ENCODE measurements at places on chromosomes 3 and 15.

DNA sequence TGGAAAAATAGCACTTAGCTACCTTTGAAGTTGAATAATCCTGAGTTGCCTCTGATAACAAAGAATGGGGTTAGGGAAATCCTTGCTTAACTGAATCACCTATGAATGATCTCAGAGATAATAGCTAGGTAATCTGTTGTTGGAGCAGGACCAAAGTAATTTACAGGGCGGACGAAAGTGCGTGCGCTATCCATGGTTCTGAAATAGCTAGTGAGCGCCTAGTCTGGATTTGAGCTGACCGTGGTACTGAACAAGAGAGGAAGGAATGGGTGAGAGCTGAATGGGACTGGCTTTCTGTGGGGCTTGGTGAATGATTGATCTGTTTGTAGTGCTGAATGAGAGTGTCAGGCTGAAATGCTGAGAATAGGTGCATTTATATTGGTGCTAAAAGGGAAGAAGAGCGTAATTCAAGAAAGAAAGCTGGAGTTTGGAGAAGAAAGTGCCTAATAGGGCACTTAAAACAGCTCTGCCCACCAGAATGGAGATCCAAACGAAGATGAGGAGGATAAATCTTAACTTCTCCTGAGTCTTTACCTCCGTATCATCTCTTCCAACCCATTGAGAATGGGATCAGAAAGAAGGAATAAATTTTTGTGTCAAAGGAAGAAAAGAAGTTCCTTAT, 10.1 kb downstream of the SCN10A start:
- no peak for DNase-seq

DNA sequence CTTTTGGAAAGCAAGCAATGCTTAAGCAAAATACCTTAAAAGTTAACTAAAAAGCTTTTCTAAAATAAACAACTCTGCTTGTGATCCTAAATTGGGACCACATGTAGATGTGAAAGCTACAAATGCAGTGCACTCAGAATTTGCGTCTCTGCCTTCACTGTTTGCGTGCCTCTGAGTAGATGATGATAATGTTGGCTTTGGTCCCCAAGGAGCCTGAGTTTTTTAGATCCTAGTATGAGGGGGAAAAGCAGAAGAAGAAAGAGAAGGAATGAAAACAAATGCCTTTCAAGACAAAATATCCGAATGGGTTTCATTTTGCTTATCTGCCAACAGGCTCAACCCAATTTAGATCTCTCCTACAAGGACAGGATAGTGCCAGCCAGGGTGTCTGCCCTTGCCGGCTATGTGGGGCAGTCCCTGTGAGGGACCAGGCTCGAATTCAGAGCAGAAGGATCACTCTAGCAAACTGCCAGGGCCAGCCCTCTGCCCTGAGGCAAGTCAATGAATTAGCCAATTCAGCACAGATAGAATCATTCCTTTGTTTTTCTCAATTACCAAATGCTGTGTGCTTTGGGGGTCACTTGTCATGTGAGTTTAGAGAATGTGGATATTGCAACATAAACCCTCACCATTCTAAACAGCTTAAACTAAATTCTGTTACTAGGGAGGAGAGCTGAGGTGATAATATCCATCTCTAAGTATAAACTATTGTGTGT, 28.5 kb downstream of the SCG5 start:
- no peak for DNase-seq

- no peak for DNase-seq
Measured at GRCh38 chr15:27121672-27122071, 150.7 kb downstream of the GABRG3 start.

GRCh38 chr3:128436214-128436613, 30.5 kb downstream of the DNAJB8 start:
- no peak for DNase-seq

GRCh38 chr3:180280555-180280954, 243.8 kb upstream of the PEX5L start:
- no peak for DNase-seq

DNA sequence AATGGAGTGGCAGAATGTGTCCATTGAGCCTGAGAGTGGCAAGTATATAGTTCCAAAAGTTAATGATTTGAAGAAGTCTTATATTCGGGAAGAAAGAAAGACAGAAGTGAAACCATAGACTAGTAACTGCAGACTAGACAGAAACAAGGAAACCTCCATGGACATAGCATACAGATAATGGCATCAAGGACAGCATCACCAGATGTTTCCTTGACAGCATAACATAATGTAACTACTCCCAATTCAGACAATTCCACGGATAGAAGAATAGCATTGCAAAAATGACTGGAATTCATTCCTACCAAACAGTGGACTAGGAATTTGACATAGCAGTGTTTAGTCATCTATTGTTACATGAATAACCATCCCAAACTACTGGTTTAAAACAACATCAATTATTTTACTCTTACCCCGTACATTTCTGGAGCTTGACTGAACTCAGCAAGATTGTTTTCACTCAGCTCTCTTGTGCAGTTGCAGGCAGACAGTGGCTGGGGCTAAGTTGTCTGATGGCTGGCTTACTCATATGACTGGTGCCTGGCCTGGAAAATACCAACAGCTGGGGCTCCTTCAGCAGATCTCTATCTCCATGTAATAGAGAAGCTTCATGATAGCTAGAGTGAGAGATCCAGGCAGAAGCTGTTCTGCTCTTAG, 109.7 kb upstream of the GADL1 start:
- no peak for DNase-seq

GRCh38 chr3:98109807-98110549, 20.5 kb upstream of the OR5H1 start:
- no peak for DNase-seq

- peak; percentile 9 for DNase-seq
Measured at GRCh38 chr3:197613199-197613598, 57.4 kb upstream of the BDH1 start.

DNA sequence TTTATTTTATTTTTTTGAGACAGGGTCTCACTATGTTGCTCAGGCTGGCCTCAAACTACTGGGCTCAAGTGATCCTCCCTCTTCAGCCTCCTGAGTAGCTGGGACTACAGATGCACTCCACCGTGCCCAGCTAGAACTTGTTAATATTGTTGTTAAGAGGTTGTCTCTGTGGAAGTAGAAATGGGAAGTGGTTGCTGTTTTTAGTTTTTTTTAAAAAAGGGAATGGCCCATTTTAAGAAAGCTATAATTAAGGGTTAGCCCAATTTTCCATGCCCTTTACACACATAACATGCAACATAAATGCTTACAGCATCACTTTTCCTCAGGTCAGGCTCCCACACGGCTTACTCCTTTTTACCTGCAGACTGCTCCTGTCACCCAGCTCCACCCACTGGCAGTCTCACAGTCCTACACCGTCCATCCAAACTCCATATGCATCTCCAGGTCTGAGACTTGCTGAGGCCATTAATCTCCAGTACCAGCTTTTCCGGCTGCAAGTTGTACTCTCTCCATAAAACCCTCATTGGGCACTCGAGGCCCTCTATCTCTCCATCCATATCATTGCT, 19.8 kb downstream of the MORC1 start:
- no peak for DNase-seq

DNA sequence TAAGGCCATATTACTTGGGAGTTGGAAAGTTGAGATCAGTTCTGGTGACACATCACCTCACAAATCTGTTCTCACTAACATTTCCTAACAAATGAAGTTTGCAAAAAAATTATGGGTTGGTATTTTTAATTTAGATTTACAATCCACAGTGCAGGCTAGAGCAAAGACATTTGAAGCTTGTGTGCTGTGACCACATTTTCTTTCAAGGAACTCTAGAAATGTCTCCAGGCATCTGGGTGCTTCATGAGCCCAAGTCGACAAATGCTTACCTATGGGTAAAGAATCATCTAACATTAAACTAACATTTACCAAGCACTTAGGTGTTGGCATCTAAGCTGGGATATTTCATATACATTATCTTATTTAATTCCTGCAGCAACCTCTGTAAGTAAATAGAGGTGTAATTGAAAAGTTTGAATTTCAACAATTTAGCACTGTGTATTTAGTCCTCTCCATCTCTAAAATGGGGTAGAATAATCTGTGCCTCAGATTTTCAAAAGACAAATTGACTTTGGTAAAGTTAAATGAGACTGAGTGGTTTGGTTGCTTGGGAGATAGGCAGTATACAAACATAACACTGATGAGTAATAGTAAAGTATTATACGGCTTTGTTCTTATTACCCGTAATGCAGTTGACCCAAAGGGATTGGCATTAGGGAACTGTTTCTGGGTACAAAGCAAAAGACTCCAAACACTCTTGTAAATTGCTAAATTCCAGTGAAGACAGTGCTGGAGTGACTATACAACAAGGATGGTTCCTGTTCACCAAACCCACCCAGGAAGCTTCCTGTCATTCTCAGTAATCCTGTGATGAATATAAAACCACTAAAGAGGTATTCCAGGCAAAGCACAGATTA, 162.5 kb downstream of the TPRG1 start:
- no peak for DNase-seq

- DNase-seq = no peak
Measured at GRCh38 chr15:60509470-60509869, 30.5 kb upstream of the ICE2 start.

DNA sequence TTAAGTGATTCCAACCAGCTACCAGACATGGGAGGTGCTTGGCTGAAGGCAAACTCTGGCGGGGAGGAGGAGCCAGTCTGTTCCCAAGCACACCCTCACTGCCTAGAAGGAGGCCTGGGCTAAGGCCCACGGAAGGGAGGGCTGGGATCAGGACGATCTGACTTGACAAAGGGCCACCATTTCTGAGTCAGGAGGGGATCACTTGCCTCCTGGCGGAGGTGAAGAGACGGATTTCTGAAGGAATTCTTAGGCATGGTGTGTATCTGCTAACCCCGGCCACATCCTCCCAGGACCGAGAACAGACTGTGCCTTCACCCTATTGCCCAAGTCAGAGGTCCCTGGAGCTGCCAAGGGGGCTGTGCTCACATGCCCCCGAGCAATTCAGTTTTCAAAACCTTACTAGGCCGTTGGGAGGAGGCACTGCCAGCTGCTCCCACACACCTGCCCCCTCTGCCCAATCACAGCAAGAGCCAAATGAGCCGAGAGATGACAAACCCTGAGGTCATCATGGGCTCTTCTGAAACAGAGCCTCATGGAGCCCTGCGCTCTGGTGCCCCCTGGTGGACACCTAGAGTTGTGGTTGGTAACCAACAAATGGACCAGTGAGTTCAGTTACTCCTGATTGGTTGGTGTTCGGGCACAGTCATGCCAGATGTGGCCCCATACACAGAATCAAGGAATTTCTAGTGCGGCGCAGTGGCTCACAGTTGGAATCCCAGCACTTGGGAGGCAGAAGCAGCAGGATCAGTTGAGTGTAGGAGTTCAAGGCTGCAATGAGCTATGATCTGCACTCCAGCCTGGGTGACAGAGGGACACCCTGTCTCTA, 6.5 kb upstream of the TNK2 start:
- DNase-seq = peak; percentile 86

GRCh38 chr3:171729452-171730334, 80.6 kb downstream of the PLD1 start:
- DNase-seq = no peak

- no peak for DNase-seq
Measured at GRCh38 chr15:66565741-66566144, at the start of gene LCTL. Gene LCTL, minus strand, starts transcription at chr15:66565998. Its CDS starts 633 bp downstream, at chr15:66565365.

- DNase-seq = no peak
Measured at GRCh38 chr3:187720337-187720670, 17.9 kb upstream of the RTP2 start.

- DNase-seq = no peak
Measured at GRCh38 chr3:162938083-162938482, 1441.5 kb downstream of the OTOL1 start.

DNA sequence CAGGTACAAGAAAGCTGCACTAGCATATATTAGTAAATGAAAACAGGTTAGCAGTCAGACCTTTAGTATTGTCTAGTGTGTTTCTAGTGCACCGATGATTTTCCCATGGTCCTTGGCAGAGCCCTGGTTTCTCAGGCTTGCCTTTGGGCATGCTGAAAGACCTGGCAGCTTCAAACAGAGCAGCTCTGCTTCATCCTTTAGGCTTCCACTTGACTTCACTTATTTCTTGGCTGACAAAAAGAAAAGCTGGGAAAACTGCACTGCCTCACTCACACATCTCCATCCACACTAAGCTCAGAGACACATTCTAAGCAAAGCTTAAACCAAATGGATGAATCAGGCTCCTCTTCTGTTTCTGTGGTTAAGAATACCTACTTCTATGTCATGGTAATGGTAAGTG, 374.8 kb upstream of the PDZRN3 start:
- DNase-seq = no peak

GRCh38 chr15:93283854-93284253, 194.8 kb upstream of the RGMA start:
- DNase-seq = no peak

- no peak for DNase-seq
Measured at GRCh38 chr3:48881652-48882114, 17.0 kb downstream of the SLC25A20 start.

DNA sequence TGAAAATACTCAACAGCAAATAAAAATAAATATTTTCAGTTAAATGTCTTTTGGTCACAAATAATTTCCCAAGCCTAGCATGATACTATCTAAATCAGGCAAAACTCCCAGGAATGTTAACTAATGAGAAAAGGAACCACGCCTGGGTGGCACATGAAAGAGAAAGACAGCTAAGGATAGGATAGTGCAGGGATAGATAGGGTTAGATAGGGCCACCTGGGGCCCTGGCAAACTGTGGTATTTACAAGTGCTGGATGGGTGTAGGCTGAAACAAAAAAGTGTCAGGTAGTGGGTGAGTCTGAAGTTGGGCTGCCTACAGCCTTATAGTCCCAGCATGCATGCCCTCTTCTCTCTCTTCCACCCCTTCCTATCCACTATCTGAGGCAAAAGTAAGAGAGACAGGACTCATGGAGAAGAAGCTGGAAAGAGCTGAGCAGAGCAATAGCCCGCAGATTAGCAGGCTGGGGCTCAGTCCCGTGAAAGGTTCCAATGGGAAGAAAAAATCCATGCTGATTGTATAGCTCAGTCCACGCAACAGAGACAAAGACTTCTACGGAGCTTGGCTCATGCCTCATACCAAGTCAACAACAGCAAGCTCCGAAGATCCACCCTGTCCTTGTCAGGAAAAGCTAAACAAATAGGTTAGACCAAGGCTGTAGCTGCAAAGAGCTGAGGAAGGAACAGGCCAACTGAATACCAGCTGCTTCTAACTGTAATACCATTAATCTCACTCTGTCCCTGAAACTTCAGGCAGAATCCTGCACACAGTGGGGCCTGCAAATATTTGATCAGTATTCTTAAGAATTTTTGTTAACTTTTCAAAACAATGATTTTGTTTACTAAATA, 342.1 kb upstream of the ATP11B start:
- no peak for DNase-seq

DNA sequence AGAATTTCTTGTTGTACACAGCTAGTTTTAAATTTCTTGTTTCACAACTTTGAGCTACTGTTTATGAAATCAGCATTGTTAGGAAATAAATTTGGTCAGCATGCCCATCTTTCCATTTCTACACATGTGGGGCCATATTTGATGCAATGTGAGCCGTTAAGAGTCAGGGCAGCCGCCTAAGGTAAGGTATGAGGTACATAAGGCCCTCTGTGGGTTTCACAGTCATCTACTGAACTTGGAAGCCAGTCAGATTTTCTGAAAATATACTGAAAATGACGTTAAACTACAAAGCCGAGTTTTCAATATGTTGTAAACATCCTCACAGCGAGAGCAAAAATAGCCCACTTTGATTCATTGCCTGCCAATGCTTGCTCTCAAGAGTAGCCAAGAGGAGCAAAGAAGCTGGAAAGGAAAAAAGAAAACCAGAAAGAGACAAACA, 94.7 kb upstream of the PDZRN3 start:
- DNase-seq = no peak

GRCh38 chr3:112979244-112979832, 4.4 kb upstream of the CD200R1 start:
- no peak for DNase-seq

Measured in effector memory CD4-positive, alpha-beta T cell (primary cell).